T-helper 2 cell treated with Interferon-gamma antibody and Interleukin-4, amounts not matched to agents 5 μg/mL and 100 μg/mL, for 36 hours (primary cell): ENCODE measurements at places on chromosomes 1 and 21.

DNA sequence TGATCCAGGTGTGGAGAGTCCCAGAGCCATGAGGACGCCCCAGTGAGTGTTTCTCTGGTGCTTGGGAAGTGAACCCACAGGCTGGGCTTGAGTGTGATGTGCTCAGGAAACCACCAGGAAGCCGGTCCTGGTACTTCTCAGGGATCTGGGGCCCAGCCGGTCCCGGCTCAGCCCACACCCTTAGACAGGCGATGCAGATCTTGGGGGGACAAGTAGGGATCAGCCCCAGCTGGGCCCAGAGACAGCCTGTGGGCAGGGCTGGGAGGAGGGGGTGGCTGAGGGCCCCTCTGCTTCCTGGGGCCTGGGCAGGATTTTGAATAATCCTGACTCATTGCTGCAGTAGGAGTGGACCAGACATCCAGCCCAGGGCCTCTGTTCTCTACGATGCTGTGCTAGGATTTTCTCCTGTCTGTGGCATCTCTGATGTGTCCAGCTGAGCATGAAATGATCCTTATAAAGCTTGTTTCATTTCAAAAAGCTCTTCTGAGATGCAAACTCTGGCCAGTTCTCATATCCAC, 698.0 kb downstream of the PTPRU start:
- no peak for DNase-seq

GRCh38 chr1:98389809-98390208, 271.7 kb upstream of the SNX7 start:
- DNase-seq: no peak

DNA sequence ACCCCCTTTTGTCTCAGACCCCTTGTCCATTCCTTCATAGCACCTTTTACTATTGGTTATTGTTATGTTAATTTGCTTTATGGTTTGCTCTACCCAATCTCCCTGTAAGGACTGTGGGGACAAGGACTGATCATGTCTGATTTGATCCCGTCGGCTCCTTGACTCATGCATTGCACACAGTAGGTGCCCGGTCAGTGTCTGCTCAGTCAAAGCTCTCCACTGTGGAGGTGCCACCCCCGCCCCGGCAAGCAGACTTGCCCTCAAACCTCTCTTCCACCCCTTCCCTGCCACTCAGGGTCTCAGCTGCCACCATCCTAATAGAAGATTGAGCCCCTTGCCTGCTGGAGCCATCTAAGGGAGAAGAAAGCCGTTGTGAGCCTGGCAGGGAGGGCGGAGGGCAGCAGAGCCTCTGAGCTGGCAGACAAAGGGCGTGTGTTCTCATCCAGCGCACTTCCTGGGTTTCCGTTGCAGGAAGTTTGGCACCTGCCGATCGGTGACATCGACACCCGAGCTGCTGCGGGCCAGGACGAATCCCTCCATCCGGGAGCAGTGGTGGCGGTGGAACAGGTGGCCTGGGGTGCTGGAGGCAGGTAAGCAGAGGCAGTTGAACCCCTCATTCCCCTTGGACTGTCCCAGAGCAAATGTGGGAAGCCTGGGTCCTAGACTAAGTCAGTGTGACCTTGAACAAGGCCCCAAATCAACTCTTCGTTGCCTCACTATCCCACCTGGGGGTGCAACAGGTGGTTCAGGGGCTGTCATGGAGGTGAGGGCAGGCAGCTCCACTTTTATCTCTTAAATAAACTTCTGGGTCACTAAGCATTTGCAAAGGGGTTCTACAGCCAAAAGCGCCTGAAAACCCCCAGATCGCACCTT, 2.2 kb upstream of the FBLIM1 start:
- DNase-seq: no peak

DNA sequence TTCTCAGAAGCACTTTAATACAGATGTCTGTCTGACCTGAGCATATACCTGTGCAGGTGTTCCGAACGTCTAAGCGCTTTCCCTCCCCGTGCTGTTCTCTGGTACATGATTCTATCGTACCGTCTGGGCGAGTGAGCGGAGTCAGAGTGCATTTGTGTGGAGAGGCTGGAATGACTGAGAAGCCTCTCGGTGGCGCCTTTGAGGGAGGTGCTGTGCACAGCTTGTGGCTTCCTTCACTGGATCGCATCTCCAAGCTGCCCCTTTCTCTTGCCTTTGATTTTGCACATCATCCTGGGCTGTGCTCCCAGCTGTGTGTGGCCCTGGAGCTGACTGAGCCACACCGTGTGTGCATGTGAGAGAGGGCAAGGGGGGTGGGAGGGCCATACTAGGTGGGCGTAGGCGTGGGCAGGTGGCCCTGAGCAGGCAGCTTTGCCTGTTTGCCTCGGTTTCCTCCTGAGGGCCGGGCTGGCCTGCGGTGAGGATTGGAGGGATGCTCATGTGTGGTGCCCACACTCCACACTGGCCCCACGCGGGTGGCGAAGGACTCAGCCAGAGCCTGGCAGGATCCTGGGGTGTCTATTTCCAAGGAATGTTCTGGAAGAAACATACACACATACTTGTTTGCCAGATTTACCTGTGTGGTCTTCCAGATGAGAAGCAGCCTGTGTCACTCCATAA, 105.3 kb downstream of the ADARB1 start:
- DNase-seq: no peak

- DNase-seq: peak; percentile 37
Observed at GRCh38 chr1:91596474-91596873, 95.8 kb downstream of the CDC7 start.

GRCh38 chr1:234745276-234745675, 135.3 kb upstream of the IRF2BP2 start:
- DNase-seq: no peak

- no peak for DNase-seq
Observed at GRCh38 chr1:232915212-232915611, 35.2 kb upstream of the NTPCR start.

GRCh38 chr1:211648980-211649934, 26.2 kb downstream of the NEK2 start:
- no peak for DNase-seq
